ENCODE measurements at places on chromosomes 4 and X. TPM values are rescaled to one million over a fixed set of nuclear protein-coding genes. Genes with fewer than 3 reads are reported as not detected.

TEC gene
- 1.8 TPM for total RNA-seq

STK32B gene
- total RNA-seq = 29.6 TPM

NHSL2 gene
- total RNA-seq = 12.8 TPM

RASSF6 gene
- total RNA-seq = not detected

All from bladder microvascular endothelial cell (primary cell).